HepG2 (cell line): ENCODE measurements at places on chromosomes 12 and 14. TPM values are rescaled to one million over a fixed set of nuclear protein-coding genes. Genes with fewer than 3 reads are reported as not detected.
A peak's percentile ranks its signal among the peaks of the same experiment; 100 is the strongest.

Gene MTHFD1
- 31.0 and 33.6 TPM in 2 replicates for polyA plus RNA-seq

Gene PPP1R1A
- polyA plus RNA-seq: not detected in 2 replicates

Gene SCNN1A
- polyA plus RNA-seq: 14.6 and 32.8 TPM in 2 replicates

Gene SERPINA12
- 0.08 TPM in 1 of 2 replicates, not detected in the other for polyA plus RNA-seq

Gene TMEM132C
- polyA plus RNA-seq: not detected in 2 replicates

Gene PIANP
- polyA plus RNA-seq: not detected in 2 replicates

Gene SLC5A8
- not detected in 2 replicates for polyA plus RNA-seq

GRCh38 chr14:58701156-58701555 lies 63.4 kb downstream of the DACT1 start:
- no peak for DNase-seq

DNA sequence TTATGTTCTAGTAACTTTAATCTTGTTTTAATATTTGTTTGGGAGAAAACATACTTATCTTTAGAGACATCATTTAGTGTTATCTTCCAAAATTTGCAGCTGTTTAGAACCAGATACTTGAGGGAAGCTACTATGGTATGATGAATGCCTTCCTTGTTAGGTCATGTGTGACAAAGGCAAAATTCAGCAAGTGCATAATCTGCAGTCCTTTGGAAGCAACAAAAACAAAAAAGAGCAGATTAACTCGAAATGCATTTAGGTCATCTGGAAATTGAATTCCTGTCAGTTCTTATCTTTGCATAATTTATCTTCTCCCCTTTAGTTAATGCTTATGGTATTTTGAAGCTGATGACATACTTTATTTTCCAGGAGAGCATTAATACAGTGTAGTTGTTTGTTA lies 3.5 kb downstream of the FBXO34 start:
- DNase-seq: no peak

DNA sequence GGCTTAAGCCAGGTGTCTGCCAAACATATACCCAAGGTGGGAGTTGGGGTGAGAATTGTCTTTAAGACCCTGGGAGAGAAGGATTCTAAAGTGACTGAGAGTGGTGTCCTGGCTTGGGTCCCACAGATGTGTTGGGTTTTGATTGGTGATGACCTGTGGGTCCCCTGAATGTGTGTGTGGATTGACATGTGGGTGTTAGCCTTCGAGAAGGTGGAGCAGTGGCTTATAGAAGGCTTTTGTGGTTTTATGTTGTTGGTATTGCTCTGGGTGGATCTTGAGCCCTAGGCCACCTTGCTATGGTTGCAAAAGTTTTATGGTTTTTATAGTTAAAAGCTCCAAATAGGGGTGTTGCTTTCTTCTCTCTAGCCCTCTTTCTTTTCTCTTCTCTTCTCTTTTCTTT lies 29.7 kb downstream of the PLEKHG3 start:
- no peak for DNase-seq

- DNase-seq: no peak
Measured at GRCh38 chr14:61368114-61368710, 46.8 kb downstream of the PRKCH start.

- DNase-seq: peak; percentile 64
Measured at GRCh38 chr14:68140076-68140741, 320.6 kb downstream of the RAD51B start.

GRCh38 chr14:70139384-70139783 lies 49.4 kb downstream of the SLC8A3 start:
- no peak for DNase-seq

DNA sequence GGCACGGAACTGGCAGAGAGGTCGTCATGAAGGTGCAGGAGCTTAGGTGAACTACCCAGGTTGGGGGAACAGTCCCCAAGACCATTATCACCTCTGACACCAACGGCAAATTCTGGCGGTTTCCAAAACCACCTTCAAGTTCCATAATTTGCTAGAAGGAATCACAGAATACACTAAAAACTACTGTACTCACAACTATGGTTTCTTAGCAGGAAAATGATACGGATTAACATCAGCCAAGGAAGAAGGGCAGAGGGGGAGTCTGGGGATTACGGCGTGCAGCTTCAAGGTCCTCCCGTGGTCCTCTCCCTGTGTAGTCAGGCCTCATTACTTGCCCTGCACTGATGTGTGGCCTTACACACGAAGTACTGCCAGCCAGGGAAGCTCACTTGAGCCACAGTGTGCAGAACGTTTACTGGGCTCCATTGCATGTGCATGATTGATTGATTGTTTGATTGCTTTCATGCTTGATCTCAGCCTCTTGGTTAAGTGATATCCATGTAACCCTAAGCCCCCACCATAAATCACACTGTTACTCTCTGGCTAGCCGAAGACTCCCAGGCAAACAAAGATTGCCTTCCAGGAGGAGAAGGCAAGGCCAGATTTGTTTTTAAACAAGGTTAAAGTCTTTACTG lies 837 bp upstream of the STX2 start:
- no peak for DNase-seq

DNA sequence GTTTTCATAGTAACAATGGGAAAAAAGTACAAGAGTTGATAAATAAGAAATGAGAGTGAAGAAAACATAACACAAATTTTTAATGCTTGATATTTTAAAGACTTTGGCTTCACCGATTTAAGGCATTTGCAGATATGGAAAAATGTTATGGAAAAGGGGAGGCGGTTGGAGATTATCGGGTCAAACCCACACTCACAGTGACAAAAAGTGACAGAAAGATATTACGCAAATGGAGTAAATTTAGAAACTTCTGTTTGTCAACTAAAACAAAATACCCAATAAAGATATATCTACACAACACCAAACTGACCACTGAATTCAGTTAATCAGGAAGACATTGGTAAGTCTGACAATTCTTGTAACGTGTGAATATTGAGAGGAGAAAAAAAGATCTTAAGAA lies 2.5 kb downstream of the PPP1R12A start:
- DNase-seq: no peak

- DNase-seq: no peak
Measured at GRCh38 chr12:118035190-118036041, 18.9 kb downstream of the RFC5 start.

GRCh38 chr12:27614866-27615265 lies 81.4 kb upstream of the REP15 start:
- DNase-seq: no peak

DNA sequence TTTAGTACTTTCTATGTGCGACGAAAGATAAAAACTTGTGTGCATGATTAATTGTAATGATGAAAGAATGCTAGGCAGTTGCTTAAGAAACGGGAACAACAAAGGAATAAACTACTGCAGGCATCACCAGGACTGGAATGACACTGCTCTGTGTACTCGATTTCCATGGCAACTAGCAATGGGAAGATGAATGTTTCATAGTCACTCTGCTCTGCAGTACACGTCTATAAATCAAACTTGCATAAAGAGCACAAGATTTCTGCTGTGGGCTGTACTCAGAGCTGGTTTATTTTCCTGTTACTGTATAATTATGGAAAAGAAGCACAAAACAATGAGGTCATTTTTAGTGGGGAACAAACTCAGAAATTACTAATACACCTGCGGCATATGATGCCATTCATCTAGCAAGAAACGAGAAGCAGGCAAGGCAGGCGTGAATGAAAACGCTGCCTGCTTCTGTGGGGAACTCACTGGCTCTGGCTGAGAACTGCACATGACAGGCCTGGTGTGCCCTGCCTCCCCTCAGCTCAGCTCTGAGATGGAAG lies 41.8 kb downstream of the EFCAB11 start:
- peak; percentile 59 for DNase-seq
